ENCODE measurements at places on chromosomes 16 and 17.

DNA sequence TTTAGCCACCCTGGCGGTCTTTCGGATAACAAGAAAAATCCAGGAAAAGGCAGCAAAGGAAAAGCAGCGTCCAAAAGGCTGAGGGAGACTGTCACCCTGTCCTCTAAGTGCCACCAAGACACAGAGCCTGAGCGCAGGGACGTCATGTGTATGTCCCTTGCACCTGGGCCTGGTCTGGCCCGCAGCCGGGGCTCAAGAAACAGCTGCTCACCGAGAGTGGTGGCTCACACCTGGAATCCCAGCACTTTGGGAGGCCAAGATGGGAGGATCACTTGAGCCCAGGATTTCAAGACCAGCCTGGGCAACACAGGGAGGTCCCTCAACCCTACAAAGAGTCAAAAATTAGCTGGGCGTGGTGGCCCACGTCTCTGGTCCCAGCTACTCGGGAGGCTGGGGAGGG, 9.2 kb upstream of the MEAK7 start:
- DNase-seq: no peak

DNA sequence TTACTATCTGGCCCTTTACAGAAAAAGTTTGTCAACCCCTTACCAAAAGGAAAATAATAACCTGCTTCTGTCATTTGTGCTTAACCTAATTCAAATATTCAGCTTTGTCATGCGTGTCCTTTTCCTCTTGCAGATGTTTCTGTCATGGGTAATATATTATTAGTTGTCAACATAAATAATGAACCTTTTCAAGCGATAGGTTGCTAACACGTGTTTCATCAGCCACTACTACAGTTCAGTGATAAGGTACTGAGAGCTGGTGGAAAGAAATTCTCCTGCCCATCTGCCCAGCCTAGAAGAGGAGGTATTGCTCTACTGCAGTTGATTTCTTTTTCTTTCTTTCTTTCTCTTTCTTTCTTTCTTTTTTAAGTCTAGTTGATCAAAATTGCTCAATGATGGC, 12.0 kb upstream of the SRSF1 start:
- DNase-seq: no peak

GRCh38 chr16:16090238-16090637, 133.1 kb downstream of the ABCC6 start:
- no peak for DNase-seq

DNA sequence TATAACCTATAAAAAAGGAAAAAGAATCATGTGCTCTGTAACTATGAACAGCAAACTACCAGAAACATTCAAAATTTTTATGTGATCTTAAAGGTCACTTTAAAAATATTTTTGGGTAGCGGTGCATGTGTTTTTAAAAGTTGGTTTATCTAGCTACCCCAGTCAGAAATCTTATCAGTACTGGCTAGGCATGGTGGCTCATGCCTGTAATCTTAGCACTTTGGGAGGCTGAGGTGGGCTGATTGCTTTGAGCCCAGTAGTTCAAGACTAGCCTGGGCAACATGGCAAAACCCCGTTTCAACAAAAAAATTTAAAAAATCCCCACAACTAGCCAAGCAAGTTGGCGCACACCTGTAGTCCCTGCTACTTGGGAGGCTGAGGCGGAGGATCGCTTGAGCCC, 3.7 kb downstream of the CAPNS2 start:
- DNase-seq: no peak

DNA sequence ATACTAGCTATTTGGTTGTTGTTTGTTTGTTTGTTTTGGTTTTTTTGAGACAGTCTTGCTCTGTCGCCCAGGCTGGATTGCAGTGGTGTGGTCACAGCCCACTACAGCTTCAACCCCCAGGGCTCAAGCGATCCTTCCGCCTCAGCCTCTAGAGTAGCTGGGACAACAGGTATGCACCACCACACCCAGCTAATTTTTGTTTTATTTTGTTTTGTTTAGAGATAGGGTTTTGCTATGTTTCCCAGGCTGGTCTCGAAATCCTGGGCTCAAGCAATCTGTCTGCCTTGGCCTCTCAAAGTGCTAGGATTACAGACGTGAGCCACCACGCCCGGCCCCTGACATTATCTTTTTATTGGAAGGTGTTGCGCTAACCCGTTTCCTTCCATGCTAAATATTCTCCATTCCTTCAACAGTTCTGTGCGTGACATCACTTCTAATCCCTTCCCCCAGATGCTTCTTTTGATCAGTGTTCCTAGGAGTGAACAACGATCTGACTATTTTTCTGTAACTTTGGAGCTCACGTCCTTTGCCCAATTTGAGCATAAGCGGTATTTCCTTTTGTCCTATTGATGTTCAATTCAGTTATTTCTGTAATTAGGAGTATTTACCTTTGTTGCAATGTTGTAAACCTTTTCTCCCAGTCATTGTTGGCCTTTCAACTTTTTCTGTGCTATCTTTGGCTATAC, 30.2 kb upstream of the EMP2 start:
- DNase-seq: no peak

Data from stimulated activated CD4-positive, alpha-beta T cell treated with anti-CD3 and anti-CD28 coated beads, Interleukin-2, amount 100 ng/mL, for 24 hours (primary cell).